Activated CD4-positive, alpha-beta T cell treated with anti-CD3 and anti-CD28 coated beads, Interleukin-2, amount 50 U/mL, for 48 hours (primary cell): ENCODE measurements at places on chromosomes 11 and 22.

DNA sequence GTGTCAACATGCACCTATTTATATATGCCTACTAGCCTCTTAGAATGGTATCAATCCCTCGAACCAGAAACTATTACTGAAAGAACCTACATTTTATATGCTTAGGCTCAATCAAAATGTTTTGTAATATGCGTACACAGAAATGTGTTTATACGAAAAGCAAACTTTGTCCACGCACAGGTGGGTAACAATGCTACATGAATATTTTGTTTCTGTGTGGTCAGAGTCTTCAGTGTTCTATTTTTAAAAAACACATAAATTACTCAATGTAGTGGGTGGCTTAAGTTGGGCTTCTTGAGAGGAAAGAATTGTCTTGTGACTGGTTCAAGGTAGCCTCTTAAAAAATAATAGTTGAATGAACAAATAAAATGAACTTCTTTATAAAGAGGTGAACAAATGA is 46.1 kb downstream of the SYTL2 start:
- DNase-seq, result no peak

GRCh38 chr11:104870910-104871309 is 27.4 kb downstream of the CASP12 start:
- DNase-seq, result no peak

DNA sequence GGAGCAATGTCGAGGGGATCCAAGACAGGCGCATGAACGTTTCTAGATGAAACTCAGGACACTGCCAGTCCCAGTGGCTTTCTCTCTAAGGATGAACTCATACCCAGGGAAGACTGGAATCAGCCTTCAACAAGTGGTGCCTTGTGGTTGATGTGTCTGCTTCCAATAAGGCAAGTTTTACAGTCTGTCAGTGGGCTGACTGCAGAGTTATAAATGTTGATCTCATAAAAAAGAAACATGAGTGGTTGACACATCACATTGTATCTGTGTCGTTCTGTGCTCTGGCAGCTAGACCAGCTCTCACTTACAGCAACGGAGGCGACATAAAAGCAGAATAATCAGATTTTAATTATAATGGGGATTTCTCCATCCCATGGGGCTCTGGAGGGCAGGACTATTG is 96.7 kb downstream of the SNX19 start:
- DNase-seq, result no peak

- DNase-seq, result no peak
Observed at GRCh38 chr22:25682109-25682508, 59.9 kb upstream of the MYO18B start.

GRCh38 chr11:63015521-63016215 is at the start of gene SLC22A8:
Gene SLC22A8, minus strand, starts transcription at chr11:63015841. Its CDS starts 883 bp downstream, at chr11:63014958.
- no peak for DNase-seq

DNA sequence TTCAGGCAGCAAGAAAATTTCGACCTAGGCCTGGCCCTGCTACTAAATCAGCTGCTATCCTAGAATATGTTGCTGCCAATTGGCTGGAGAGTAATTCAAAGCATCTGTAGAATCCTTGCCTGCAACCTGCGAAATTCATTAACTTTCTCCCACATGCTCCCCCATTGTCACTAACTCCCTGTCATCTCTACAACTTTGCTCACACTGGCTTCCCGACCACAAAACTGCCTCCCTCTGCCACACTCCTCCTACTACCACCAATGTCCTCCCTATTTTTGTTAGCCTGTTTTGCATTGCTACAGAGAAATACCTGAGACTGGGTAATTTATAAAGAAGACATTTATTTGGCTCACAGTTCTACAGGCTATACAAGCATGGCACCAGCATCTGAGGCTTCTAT is 570.6 kb downstream of the INSC start:
- DNase-seq, result no peak

GRCh38 chr22:40070701-40071100 is 75.9 kb downstream of the FAM83F start:
- no peak for DNase-seq

DNA sequence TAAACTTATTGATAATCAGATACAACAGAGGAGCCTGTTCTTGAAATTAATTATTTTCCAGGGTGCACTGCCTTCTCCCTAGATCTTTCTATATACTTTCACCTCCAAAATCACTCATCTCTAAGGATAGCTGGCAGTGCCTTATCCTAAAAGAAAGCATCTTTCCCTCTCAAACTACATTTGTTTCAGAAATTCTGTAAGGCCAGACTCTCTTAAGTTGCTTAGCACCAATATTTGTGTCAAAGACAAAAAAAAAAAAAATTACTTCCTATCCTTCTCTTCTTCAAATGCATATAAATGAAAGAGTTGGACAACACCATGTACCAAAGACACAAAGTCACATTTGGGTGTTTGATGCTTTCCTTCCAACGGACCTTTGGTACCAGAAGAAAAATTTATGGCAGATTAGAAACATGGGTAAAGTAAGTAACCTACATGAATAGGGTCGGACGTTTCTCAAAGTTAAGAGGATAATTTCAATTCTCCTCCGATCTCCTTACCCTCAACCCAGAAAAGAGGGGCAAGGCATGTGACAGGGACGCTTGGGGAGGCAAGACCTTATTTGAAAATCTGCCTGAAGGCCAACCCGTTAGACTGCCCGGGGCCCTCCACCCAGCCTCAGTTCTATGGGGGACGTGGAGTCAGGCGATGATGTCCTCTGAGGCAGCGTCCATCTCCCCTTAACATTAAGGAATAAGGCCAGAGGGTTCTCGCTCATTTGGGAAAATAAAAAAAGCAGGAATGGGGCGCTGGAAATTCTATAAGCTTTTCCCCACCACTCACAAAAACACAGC is 66.3 kb downstream of the ETS1 start:
- no peak for DNase-seq

GRCh38 chr11:62676698-62677097 is 2.2 kb downstream of the UBXN1 start:
- DNase-seq, result no peak

- no peak for DNase-seq
Observed at GRCh38 chr22:50482107-50483074, 1.0 kb downstream of the ADM2 start.

DNA sequence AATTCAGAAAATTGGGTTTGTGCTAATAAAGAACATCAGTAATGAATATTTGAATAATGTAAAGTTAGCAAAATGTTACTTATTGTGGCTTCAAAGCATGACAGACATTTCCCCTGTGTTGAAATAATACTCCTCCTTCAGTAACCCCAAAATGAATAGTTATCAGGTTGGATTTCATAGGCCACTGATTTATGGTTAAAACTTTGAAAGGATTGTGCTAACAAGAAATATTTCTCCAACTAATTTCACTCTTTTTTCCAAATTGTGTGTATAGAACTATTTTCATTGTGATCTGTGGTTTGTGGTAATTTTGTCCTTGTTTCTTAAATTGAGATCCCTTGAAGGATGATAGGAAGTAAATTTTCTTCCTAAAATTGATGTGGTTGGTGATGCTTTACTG is 7.9 kb downstream of the DDX10 start:
- no peak for DNase-seq

DNA sequence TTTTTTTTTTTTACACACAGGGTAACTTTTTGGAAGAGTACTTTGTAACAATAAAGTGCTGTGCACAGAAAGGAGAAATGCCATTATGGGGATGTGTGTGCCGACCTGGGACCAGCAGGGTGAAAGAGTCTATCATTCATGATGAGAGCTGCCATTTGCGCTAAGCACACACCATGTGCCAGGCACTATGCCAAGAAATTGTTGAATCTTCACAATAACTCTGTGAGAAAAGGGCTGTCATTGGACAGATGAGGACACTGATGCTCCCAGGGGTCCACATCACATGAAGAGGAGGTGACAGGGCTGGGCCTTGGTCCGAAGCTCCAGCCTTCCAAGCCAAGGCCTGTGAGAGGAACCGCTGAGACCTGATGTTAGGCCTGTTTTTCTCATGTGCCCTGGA is 5.6 kb downstream of the DUSP18 start:
- DNase-seq, result no peak

- DNase-seq, result peak; percentile 13
Observed at GRCh38 chr22:32904044-32904443, 102.5 kb downstream of the TIMP3 start.

DNA sequence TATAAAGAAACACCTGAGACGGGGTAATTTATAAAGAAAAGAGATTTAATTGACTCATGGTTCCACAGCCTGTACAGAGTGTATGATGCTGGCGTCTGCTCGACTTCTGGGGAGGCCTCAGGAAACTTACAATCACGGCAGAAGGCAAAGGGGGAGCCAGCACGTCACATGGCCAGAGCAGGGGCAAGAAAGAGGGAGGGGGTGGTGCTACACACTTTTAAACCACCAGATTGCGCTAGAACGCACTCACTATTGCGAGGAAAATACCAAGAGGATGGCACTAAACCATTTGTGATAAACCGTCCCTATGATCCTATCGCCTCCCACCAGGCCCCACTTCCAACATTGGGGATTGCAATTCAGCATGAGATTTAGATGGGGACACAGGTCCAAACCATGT is 79.7 kb upstream of the CARD18 start:
- DNase-seq, result peak; percentile 1

GRCh38 chr11:108239076-108239475 is 16.2 kb downstream of the ATM start:
- no peak for DNase-seq

DNA sequence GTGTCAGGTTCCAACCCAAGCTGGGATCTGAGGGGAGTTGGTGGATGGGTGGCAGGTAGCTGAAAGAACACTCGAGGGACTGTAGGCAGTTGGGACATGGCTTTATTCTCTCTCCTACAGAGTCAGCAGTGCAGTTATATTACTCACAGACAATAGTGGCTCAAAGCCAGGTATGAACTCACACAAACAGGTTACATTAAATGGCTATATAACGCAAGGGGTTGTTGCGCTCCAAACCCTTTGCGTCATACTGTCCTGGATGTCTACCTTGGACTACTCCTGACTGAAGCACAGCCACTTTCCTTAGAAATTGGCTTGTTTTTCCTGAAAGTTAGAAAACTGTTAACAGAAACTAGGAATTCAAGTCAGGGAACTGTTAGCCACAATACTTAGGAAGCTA is 66.4 kb upstream of the OR4B1 start:
- DNase-seq, result no peak

DNA sequence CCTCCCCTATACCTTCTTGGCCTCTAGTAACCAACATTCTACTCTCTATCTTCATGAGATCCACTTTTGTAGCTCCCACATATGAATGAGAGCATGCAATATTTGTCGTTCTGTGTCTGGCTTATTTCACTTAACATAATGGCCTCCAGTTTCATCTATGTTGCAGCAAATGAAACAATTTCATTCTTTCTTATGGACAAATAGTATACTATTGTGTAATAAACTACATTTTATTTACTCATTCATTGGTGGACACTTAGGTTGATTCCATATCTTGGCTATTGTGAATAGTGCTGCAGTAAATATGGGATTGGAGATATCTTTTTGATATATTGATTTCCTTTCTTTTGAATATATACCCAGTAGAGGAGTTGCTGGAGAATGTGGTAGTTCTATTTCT is 151.1 kb downstream of the JRKL start:
- no peak for DNase-seq
